ENCODE measurements at places on chromosomes 6 and 20.

DNA sequence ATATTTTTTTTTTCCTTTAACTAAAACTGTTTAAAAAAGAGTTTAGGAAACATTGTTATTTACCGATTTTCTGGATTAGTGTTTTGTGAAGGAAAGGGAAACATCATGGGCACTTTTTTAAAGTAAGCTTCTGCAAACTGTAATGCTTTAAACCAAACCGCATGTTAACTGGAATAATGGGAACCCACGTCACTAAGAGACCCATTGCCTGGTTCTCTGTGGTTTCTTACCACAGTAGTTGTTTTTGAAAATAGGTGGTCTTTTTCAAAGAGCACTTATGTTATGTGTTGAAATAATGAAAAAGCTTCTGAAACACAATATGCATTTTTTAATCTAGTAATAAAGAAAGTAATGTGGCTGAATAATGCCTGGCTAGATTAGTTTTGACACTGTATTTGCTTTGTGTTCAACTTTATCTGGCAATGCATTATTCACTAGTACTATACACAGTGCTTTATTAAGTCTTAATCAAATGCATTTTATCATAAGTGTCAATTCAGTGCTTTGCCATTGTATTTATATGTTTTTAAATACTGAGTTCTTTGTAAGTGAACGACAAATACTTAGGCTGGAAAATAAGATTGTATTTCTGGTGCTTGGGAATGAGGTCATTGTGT, 754.1 kb upstream of the FLRT3 start:
- no peak for DNase-seq

- no peak for DNase-seq
These were observed 11.6 kb downstream of the GSS start for GRCh38 chr20:34943808-34944567.

- no peak for DNase-seq
These were observed 72.3 kb downstream of the RAMACL start for GRCh38 chr6:166514196-166514595.

DNA sequence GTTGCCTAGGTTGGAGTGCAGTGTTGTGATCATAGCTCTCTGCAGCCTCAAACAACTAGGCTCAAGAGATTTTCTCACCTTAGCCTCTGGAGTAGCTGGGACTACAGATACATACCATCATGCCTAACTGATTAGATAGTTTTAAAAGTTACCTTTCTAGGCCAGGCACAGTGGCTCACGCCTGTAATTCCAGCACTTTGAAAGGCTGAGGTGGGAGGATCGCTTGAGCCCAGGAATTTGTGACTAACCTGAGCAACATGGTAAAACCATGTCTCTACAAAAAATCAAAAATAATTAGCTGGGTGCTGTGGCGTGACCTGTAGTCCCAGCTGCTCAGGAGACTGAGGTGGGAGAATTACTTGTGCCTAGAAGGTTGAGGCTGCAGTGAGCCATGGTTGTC, 41.2 kb downstream of the SLC17A5 start:
- no peak for DNase-seq

DNA sequence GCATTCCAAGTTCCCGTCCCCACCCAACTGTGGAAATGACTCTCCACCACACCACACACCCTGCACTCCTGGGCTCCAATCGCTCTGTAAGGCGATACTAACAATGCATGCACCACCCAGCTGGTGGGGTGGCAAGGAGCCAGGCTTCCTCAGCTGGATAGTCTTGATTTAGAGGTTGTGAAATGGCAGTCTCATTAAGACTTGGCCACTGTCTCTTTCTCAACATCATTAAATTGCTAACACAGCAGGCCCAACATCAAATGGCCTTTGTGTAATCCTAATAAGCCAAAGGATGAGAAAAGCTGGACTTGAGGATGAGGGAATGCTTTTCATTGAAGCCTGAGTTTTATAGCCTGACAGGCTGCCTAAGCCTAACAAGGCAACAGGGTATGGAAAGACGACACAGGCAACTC, 223.7 kb downstream of the GMDS start:
- DNase-seq = no peak

- DNase-seq = no peak
These were observed 5.3 kb downstream of the SS18L1 start for GRCh38 chr20:62148908-62149314.

DNA sequence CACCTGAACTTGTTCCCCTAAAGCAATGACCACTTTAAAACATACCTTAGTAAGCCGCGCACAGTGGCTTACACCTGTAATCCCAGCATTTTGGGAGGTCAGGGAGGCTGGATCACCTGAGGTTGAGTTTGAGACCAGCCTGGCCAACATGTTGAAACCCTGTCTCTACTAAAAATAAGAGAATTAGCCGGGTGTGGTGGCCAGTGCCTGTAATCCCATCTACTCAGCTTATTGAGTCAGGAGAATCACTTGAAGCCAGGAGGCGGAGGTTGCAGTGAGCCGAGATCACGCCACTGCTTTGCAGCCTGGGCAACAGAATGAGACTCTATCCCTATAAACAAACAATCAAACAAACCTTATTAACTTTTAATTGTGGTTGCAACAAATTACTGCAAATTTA, 1.6 kb upstream of the RAET1E start:
- DNase-seq = no peak

GRCh38 chr6:25553502-25553901, 98.5 kb upstream of the SCGN start:
- no peak for DNase-seq

DNA sequence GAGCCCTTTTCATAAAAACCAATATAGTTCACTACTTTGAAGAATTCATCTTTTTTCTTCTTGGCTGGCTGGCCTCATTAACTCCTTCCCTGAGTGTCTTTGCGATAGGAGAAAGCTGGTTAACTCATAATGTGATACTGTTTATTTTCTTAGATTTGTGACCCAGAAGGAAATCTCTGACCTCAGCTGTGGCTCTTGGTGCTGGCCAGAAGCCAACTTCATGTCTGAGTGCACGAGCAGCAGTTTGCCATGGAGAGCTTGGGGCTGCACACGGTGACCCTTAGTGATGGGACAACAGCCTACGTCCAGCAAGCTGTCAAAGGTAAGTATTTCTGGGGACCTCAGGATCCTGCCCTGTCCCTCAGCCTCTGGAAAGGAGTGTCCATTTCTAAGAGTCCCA, 16.7 kb upstream of the DEF6 start:
- no peak for DNase-seq

GRCh38 chr20:17612287-17612991, 42.6 kb downstream of the DSTN start:
- no peak for DNase-seq

DNA sequence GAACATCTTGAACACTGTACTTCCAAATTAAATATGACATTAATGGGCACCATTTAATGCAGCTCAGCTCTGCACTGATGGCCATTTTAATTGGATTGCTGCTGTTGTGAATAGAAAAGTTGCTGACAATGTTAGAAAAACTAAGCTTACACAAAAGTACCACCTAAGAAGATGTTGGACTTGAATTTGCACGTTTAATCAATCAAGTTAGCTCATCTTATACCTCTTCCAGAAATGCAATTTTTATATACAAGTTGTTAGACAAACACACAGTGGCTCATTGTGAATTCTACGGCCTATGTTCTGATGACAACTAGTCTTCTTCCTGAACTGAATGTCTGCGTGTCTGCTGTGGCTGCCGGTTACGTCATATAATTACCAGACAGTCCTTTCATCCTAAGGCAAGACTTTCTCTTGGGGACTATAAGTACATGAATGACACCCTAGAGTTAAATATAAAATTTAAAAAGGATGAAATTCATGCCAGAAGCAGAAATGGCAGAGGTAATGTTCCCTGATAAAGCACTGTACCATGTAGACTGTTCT, 330.2 kb downstream of the EPM2A start:
- DNase-seq = no peak

DNA sequence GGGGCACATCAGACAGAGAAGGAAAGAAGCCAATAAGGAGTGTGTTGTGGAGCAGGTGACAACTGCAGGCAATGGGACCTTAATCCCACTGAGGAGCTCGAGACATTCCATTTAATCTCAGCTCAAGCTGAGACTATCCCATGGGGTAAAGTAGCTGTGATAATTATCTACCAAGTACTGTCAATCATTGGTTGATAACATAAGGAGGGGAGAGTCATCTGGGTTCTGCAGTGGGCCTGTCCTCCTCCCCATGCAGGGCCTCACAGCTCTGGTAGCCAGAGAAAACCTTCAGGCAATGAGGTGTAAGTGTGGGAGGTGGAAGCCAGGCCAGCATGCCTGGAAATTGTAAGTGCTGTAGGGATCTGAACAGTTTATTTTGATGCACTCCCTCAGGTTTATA, 375.0 kb upstream of the ARID1B start:
- no peak for DNase-seq

DNA sequence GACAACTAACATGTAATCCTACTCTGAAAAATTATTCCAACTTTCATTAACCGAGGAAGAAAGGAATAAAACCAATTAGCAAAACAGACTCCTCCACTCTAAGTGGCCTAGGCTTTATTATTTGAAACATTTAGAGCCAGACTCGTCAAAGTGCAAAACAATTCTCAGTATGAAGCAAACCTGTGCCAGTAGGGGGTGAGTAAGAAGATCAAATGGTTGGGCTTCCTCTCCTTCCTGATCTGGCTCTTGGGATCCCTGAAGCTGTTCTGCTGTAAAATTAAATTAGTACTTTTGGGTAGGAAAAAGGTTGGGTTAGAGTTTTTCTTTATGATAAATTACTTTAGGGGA, 177.6 kb upstream of the MAN1A1 start:
- no peak for DNase-seq

GRCh38 chr6:108959972-108960582, 111.9 kb downstream of the ARMC2 start:
- DNase-seq = no peak

- no peak for DNase-seq
These were observed 94.0 kb downstream of the SYCP2 start for GRCh38 chr20:59839400-59839799.

DNA sequence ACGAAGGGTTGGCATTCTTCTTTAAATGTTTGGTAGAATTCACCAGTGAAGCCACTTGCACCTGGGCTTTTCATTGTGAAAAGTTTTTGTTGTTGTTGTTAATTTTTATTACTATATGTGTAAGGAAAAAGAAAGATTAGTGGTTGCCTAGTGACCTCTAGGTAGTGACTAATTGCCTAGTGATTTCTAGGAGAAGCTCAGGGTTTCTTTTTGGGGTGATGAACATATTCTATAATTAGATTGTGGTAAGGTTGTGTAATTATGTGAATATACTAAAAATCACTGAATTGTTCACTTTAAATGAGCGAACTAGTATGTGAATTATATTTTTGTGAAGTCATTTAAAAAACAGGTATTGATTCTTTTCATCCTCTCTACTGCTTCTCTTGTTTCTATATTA, 123.8 kb upstream of the TMEM170B start:
- no peak for DNase-seq

DNA sequence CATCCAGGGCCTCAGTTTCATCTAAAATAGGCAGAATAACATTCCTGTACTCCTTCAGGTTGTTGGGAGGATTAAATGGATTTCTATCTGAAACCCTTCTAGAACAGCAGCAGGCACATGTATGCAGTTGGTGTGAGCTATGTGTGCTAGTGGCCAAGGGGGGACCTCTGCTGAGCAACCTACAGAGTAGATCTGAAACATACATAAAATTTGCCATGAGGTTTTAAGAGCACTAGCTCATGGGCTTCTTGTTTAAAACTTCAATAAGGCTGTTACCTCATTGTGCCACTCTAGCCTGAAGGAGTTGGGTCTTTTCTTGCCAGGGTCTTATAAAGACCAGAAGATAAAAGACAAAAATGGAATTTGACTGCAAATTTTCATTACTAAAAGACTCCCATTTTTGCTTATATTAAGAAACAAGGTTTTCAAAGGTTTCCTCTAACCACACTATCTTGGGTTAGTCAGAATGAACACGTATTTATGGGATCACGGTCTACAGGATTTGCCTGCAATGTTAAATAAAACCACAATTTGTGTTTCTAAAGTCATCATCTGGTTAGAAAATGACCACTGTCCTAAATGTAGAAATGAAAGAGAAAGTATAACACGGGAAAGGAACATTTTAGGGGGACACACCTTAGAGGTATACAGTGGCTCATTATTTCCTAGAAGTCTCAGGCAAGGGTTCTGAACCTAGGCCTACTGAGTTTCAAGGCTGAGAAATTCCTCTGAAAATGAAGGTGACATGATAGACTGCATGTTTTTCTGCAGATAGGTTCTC, 144.9 kb upstream of the OLIG3 start:
- DNase-seq = no peak

DNA sequence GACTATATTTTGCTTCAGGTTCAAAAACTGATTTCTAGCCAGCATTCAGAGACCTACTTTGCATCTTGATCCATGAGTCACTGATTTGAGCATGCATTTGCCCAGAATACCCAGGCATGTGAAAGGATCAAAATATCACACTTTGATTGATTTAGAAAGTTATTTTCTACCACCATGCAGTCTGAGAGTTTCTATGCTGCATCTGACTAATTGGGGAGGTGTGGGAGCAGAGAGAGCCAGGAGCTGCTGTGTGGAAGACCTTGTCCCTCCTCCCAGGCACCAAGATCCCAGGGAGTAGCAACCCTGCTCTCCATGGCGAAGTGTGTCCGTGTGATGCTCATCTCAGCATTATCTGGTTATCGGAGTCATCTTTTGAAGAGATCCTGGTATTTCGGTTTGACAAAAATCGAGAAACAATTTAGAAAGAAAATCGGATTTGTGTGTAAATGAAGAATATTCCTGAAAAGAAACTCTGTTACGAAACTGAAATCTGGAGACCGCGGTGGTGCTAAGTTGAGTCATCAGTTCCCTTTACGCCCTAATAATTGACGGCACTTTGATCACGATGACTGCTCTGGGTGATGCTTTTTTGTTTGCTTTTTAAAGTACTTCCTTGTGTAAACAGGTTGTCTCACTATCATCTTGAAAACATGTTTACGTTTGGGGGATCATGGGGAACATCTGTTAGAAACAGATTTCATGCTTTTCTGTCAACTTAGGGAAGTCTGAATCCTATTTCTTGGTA, 193.4 kb downstream of the BACH2 start:
- DNase-seq = no peak

GRCh38 chr6:148414836-148415235, 72.2 kb downstream of the SASH1 start:
- DNase-seq = no peak
